Right renal cortex interstitium (tissue), 3 donors: ENCODE measurements at places on chromosomes 3 and 15.

- no peak for DNase-seq
Measured at GRCh38 chr3:11128682-11129632, 25.3 kb upstream of the HRH1 start.

DNA sequence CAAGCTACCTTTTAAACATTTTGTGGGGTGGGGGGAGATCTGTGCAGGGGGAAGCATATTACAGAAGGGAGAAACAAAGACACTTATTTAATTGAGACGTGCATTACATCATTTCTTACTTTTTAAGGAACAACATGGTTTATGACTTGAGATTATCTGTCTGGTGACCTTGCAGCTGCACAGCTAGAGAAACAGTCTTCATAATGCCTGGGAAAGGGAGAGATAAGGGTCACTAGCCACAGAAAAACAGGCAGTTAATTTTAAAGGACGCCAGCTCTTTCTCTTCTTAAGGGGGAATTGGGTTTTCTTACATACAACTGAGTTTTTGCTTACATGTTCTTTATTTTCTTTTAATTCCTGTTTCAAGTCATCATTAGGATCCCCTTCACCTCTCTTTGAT lies 147.9 kb downstream of the SST start:
- no peak for DNase-seq

- no peak for DNase-seq
Measured at GRCh38 chr3:188021502-188022040, 132.4 kb upstream of the LPP start.

DNA sequence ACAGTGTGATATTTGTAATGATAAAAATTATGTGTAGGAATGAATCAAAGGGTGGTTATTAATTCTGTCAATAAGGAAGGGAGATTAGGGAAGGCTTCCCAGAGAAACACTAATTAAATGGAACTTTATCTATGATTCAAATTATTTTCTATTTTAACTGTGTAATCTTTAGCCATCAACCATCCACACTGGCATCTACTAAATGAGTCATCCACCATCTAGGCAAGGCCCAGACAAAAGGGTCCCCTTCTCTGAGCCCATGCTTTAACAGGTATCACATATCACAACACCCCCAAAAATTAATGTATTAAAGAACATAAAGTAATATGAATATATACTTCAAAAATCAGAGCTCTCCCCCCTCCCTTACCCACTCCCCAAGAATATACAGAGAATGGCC lies 19.9 kb upstream of the TPM1 start:
- no peak for DNase-seq

DNA sequence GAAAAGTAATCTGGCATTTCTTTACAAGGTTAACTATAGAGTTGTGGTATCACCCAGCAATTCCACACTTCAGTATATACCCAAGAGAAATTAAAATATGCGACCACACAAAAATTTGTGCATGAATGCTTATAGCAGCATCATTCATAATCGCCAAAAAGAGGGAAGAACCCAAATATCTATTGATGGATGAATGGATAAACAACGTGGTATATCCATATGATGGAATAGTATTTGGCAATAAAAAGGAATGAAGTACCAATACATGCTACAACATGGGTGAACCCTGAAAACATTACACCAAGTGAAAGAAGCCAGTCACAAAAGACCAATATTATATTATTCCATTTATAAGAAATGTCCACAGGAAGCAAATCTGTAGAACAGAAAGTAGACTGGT lies 8.6 kb upstream of the SKOR1 start:
- no peak for DNase-seq
